ENCODE measurements at places on chromosomes 2 and 18. TPM values are rescaled to one million over a fixed set of nuclear protein-coding genes. Genes with fewer than 3 reads are reported as not detected.

- DNase-seq = no peak
Measured at GRCh38 chr2:239654266-239654665, 253.4 kb upstream of the HDAC4 start.

Gene PIEZO2
- total RNA-seq = 100.0 TPM

Gene MAB21L4
- not detected for total RNA-seq

GRCh38 chr2:70099270-70099669 lies 12.0 kb downstream of the PCBP1 start:
- no peak for DNase-seq

DNA sequence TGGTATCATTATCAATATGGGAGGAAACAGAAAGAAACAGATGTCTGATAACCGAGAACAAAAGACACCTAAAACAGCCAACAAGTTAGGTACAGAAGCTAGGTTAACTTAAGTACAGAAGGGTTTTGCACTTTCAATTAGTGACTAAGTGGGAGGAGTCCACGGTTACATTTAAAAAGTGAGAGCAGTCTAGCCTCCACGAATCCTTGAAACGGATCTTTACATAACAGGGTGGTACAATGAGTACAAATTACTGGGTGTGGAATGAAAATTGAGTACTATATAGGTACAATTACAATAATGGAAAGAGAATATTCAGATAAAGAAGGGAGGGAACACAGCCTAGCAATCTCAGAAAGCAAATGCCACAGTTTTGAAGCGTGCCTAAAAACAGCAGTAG lies 76.6 kb downstream of the TLK1 start:
- DNase-seq = no peak

DNA sequence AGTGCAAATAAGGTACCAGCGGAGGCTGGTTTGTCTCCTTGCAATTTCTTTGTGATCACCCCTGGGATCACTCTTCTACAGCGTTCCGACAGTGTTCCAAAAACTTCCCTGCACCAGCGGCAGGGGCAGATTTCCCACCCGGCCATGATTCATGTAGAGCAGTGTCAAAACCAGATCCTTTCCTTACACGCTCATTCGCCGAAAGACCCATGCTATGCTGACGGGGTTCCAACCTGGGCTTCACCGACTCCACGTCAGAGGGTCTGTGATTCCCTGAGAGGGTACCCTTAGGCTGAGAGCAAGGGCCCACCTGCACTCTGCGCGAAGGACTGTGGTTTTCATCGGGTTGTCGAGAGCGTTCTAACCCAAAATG lies 423 bp upstream of the TTC27 start:
- DNase-seq = no peak
